ENCODE measurements at places on chromosomes 3 and 15. TPM values are rescaled to one million over a fixed set of nuclear protein-coding genes. Genes with fewer than 3 reads are reported as not detected.

GRCh38 chr15:71844916-71845315 is 34.6 kb downstream of the NR2E3 start:
- DNase-seq = no peak

- DNase-seq = peak; percentile 58
Measured at GRCh38 chr3:56683122-56683817, at the start of gene TASOR. Gene TASOR (minus strand): TSS chr3:56683265. CDS start chr3:56683006, 259 bp downstream.

GRCh38 chr3:156741935-156742334 is 67.5 kb downstream of the TIPARP start:
- DNase-seq = no peak

PRSS50 gene
- polyA plus RNA-seq = 1.4 TPM

GRCh38 chr3:186552408-186553031 is 8.3 kb upstream of the CRYGS start:
- no peak for DNase-seq

GMPPB gene
- 12.8 TPM for polyA plus RNA-seq

GRCh38 chr3:13561376-13561775 is 12.5 kb downstream of the FBLN2 start:
- no peak for DNase-seq

DNA sequence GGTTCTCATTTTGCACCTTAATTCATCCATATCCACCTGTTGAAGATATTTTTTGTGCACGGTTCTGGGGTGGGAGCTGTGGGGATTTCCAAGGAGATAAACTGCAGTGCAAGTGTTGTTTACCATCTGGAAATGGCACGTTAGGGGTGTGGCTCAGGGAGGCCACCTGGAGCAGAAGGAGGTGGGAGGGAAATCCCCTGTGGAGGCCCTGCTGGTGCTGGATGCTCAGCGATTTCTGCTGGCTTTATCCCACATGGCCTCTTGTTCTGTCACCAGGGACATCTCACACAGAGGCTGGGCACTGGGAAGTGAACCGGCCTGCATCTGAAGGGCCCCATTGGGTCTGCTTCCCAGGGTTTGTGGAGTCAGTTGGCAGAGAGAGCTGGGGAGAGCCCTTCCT is 24.3 kb downstream of the TRPM1 start:
- no peak for DNase-seq

All from right renal cortex interstitium (tissue), 3 donors.